Hematopoietic multipotent progenitor cell (in vitro differentiated cells): ENCODE measurements at places on chromosomes 12 and 14. TPM values are rescaled to one million over a fixed set of nuclear protein-coding genes. Genes with fewer than 3 reads are reported as not detected.
A peak's percentile ranks its signal among the peaks of the same experiment; 100 is the strongest.

The PPM1A gene
- total RNA-seq, result 13.2 TPM

The KRT75 gene
- not detected for total RNA-seq

The TEP1 gene
- 27.5 TPM for total RNA-seq

The IFNG-AS1 gene
- total RNA-seq, result 0.27 TPM

The SLC25A3 gene
- total RNA-seq, result 631 TPM

The SOX5 gene
- 0.27 TPM for total RNA-seq

The SPX gene
- total RNA-seq, result under 0.01 TPM

- DNase-seq, result peak; percentile 56
These were observed 92.9 kb downstream of the KSR2 start for GRCh38 chr12:117875744-117876435.

DNA sequence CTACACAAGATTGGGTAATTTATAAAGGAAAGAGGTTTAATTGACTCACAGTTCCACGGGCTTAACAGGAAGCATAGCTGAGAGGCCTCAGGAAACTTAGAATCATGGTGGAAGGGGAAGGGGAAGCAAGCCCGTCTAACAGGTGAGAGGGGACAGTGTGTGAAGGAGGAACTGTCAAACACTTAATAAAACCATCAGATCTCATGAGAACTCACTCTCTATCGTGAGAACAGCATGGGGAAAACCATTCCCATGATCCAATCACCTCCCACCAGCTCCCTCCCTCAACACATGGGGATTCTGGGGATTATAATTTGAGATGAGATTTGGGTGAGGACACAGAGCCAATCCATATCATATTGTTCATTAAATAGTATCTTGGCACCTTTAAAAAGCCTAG, 56.1 kb downstream of the EPS8 start:
- no peak for DNase-seq

- DNase-seq, result no peak
These were observed 13.6 kb upstream of the TPCN1 start for GRCh38 chr12:113207613-113208040.

DNA sequence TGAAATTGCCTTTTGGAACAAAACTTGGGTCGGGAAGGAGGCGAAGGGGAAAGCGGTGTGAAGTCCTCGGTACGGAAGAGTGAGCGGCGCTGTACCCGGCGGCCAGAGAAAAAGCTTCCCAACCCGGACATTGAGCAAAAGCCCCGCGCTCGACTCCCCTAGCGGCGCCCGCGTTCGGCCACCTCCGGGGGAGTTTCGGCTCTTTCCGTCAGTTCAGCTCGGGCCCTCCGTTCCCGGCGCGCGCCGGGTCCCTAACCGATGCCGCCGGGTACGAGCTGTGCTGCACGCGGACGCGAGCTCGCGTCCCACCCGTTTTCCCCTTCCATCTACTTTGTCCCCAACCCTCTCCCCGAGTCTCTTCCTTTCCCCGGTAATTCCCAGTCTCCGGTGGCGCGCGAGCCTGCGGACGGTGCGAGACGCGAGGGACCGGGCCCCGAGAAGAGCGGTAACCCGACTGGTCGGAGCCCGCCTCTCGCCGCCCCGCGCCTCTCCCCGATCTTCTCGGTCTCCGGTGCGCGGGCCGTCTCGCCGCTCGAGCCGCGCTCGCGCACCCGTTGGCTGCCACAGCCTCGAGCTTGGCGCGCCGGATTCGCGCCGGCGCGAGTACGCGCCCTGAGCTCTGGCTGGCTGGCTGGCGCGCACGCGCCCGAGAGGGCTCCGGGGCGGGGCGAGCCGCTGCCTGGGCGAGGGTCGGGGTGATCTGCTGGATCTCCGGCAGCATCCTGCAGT, 446 bp upstream of the SPATS2 start:
- peak; percentile 92 for DNase-seq

DNA sequence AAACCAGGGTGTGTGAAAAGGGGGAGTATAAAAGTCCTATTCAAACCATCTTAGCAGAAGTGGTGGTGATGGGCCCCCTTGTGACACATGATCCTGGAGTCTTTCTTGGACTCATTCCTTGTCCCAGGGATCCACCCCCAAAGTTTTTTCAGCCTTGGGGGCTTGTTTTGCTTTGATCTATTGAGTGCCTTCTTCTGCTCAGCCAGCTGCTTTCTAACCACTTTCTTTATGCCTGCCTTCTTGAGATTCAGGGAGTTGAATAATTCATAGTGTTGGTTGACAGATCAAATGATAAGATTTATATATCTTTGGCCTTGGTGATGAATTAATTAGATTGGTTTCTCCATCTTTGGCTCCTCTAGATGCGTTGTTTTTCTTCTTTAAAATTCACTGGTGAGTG, 926.7 kb downstream of the DIO2 start:
- DNase-seq, result no peak

GRCh38 chr12:113673458-113674238, 202.0 kb upstream of the LHX5 start:
- DNase-seq, result no peak

DNA sequence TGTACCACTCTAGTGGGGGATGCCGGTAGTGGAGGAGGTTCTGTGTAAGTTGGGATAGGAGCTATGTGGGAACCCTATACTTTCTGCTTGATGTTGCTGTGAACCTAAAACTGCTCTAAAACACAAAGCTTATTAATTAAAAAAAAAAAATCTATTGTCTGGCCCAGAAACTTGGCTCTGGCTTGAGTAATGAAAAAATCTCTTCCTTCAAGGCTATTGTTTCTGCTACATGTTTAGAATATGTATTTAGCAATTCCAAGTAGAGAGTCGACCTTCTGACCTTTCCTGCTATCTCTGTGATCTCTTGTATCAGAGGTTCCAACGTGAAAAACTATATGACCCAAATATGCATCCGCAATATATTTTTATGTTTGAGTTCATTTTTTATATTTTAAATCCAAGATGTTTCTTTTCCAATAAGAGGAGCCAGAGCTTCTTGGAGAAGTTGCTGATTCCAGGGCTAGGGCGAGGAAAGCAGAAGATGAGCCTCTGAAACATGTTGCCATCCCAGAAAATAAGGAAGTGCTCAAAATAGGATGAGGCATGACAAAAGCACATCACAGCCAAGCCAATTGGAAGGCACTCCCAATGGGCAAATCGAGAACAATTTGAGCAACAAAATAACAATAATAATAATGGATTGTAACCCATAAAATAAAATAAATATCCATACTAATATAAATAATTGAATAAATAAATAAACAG, 184.6 kb upstream of the TMEM260 start:
- no peak for DNase-seq

DNA sequence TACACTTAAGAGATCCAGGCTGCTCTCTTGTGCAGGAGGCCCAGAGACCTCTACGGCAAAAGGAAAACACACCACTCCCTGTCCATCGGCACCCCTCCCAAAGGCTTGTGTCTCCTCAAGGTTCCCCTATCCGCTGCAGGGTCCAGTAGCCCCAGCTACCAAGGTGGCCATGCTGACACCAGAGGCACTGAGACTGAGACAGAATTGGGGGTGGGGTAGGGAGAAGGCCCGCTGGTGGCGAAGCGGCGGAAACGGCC, 590 bp downstream of the DDIT3 start:
- no peak for DNase-seq

DNA sequence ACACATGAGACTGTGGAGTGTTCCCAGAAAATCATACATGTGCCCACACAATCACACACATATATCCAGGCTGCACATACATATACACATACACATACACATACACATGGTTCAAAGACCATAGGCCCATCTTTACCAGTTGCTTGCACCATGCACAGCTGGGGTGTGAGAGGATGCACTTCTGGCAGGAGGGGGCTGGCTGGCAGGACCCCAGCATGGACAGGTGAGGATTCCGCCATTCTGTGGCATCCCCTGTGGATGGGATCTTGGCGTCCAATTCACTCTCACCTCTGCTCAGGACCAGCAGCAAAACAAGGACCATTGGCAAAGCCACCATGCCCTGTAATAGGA, 7.0 kb downstream of the ITGB7 start:
- no peak for DNase-seq

- peak; percentile 98 for DNase-seq
These were observed 127.6 kb upstream of the AMIGO2 start for GRCh38 chr12:47207340-47207717.

DNA sequence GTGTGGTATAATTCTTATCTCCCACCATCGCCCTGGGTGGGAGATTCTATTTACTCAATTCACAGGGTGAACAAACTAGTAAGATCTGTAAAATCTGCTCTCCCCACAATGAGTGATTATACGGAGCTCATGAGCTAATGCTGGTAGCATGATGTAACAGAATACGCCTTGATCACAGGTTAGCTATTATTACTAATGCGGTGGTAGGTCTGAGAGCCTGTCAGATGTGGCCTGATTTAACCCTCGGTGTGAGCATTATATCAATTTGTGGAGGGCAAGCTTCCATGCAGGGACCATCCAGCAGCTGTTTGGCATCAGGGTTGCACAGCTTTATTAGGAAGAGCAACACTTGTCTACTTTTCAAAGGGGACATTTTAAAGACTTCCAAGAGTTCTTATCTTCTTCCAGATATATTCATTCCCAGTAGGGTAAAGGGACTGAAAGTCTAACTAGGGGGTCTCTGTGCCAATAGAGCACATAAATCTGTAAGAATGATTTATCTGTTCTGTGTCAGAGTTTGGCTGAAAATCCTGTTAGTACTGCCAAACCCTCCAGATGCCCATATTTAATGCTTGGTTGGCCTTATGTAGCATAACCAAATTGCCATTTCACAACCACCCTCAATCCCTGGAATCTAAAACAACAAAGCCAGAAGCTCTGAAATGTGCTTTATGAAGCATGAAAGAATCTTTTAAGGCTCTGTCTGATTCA, 18.7 kb downstream of the TSHR start:
- DNase-seq, result no peak

- DNase-seq, result no peak
These were observed 20.6 kb upstream of the CSRNP2 start for GRCh38 chr12:51103977-51104376.
